ENCODE measurements at places on chromosomes 5 and 9.

- DNase-seq: no peak
Measured at GRCh38 chr9:83469722-83470121, 68.5 kb downstream of the FRMD3 start.

GRCh38 chr9:89594811-89595550, 9.8 kb upstream of the GADD45G start:
- no peak for DNase-seq

DNA sequence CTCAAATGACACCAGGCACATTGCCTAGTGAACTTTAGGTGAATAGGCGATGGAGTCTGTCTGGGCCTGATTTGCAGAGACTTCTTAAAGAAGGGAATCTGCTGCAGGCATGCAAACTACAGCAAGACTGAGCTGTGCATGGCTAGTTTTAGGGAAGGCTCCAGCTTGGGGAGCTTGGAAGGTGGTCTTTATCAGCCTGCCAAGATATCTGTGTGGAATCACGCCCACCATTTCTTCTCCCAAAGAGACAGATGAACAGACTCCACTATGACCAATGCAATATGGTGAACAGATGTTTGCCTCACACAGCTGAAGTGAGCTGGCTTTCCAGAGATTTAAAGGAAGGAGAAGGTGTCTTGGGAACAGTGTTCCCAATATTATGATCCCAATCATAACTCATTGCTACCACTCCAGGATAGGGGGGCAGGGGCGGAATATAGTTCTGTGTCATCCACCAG, 129.0 kb upstream of the HMHB1 start:
- no peak for DNase-seq

GRCh38 chr5:76074487-76075065, 8.6 kb upstream of the SV2C start:
- no peak for DNase-seq

DNA sequence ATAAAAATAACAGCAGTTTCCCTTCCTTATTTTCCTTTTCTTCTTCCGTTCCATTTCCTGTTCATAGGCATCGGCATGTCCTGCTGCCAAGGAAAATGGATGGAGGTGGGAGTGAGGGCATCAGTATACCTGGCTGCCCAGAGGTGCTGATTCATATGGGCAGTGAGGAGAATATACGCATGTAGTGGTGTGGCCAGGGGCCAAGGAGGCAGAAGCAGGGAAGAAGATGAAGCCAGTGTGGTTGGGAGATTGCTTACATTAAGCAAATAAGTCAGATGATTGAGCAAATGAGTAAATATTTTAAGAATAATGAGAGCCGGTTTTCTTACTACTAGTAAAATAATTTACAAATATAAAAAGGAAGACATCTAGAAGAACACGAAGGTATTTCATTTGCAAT, 344.9 kb upstream of the PAPPA start:
- no peak for DNase-seq

GRCh38 chr5:124182133-124182532, 564.3 kb downstream of the ZNF608 start:
- DNase-seq: no peak

- no peak for DNase-seq
Measured at GRCh38 chr9:4585135-4585534, 77.0 kb upstream of the PLPP6 start.

GRCh38 chr5:27242258-27242626, 203.9 kb upstream of the CDH9 start:
- no peak for DNase-seq

DNA sequence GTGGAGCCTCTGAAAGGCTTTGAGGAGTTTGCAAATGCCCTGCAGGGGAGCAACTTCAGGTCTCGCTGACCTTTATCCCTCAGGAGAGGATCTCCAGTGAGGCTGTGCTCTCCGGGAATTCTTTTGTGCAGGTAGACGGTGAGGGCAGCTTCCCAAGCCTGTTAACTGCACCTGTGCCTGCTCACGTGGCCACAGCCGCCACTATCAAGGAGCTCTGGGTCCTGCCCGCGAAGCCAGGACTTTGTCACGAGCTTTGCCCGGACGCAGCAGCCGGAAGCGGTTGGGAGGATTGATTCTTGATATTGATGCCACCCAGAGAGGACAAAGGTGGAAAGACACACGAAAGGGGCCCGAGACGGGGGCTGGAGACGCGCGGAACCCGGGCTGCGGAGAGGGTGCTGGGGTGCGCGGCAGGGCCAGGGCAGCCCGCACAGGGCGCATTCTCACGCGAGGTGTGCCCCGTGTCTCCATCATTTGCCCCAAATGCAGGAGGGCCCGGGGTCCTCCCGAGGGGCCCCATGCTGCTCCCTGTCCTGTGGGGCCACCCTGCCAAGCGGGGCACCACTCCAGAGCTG, 18.2 kb downstream of the SLC9A3 start:
- no peak for DNase-seq

DNA sequence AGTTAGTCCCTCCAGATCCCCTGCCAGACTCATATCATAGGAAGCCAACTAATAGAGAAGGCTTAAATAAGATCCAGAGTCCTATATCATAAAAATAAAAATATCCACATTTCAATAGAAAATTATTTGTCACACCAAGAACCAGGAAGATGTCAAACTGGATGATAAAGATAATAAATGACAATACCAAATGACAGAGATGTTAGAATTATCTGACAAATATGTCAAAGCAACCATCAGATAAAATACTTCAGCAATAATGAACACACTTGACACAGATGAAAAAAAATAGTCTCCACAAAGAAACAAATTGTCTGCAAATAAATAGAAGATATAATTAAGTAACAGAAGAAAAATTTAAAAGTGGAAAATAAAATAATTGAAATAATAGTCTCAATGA, 300.7 kb upstream of the FTMT start:
- DNase-seq: no peak

GRCh38 chr9:93126151-93126781, 7.8 kb downstream of the NINJ1 start:
- no peak for DNase-seq

GRCh38 chr9:110278080-110278707, 21.9 kb upstream of the TXN start:
- no peak for DNase-seq

DNA sequence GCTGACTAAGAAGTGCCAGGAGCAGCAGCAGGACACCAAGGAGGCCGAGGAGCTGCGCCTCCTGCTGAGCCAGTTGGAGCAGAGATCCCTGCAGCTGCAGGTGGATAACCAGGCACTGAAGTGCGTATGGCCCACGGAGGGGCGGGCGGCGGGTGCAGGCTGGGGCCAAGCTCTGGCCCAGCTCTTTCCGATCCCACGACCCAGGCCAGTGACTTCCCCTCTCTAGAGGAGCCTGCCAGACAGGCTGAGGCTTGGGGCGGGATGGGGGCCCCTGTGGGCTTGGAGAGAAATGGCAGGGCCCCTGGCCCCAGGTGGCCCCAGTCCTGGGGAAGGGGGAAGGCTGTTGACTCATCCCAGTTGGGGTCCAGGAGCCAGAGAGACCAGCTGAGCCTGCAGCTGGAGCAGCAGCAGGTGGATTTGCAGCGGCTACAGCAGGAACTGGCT, 3.6 kb downstream of the PTRH1 start:
- DNase-seq: no peak

DNA sequence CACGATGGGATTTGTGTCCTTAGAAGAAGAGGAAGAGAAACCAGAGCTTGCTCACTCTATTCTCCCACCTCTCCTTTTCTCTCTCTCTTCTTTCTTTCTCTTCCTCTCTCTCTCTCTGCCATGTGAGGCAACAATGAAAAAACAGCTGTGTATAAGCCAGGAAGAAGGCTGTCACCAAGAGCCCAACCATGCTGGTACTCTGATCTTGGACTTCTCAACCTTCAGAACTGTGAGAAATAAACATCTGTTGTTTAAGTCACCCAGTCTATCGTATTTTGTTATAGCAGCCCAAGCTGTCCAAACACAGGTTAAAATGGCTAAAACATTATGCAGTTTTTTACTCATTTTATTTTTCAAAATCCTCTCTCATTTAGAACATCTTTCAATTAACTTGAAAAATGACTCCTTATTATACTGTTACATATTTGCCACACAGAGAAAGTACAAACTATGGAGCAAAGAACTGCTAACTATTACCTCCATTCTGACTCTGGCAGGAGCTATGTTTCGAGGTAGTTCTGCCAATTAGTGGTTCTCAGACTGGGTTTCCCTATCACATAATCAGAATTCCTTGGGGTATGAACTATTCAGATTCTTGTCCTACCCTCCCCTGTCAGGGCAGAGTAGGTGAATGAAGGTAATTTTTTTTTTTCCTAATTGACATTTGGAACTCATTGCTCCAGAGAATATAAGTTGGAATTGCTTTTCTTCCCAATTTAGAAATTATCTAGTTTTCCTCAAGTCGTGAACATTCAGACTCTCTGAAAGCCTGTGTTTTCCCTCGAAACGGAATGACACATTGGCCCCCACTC, 434.6 kb downstream of the ENC1 start:
- DNase-seq: no peak

DNA sequence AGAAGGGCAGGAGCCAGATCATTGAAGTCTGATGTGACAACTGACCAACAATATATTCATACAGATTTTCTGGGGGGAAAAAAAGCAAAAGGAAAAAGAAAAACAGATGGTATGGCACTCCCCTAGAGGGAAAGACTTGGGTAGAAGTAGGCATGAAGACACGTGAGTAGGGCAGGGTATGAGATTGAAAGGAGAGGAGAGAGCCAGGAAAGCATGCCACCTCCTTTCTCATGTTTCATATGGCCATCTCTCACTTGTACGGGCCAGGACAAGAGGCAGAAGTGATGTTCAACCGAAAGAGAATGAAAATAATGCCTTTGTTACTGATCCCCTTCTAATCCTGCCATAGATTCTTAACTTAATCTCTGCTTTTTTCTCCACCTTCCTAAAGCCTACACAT, 139.0 kb upstream of the ACTBL2 start:
- no peak for DNase-seq

DNA sequence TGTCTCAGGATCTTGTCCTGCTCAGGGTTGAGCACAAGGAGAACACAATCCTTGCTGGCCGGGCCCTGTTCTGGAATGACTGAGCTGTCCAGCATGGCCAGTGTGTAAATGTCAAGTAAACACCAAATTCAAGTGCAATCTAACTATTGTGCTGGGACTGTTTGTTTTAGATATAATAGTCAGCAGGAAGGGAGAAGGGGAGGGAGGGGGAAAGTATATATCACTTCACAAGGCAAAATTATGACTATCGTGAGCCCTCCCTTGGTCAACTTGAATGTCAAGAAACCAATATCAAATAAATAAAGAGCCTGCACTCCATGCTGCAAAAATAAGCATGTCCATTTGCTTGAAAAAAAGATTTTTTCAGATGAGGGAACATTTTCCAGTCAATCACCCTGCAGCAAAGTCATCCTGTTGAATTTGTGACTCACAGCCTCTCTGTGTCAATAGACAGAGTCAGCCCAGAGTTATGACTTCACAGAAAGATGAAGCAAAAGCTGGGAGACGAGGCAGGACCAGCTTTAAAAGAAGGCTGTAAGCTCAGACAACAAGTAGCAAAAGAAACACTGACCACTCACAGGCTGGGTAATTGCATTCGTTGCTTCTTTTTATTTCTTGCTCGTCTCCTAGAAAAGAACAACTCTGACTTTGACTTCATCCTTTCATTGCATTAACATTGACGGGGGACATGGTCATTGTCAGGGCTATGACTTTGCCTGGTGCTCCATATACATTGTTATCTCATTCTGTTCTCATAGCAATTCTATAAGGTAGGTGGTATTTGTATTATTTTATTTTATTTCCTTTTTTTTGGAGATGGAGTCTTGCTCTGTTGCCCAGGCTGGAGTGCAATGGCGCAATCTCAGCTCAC, 15.3 kb upstream of the KLF4 start:
- no peak for DNase-seq

DNA sequence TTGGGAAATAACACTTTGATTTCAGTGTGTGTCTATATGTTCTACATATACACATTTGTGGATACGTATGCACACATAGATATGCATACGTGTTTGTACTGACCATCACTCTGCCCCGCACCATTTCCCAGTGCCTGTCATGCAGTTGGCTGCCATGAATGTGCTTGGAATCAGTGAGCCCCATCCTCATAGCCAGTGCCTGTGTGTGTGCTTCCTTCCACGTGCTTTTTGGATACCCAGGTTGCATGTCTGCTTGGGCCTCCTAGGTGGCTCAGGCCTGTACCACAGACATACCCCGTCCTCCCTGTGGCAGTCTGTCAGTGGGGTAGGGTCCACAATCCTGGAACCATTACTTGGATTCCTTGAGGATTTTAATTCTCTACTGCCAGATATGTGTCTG, 243.6 kb downstream of the FANCC start:
- no peak for DNase-seq

GRCh38 chr5:37090781-37091180, 158.4 kb downstream of the CPLANE1 start:
- no peak for DNase-seq

GRCh38 chr9:9002826-9003583, 1203.4 kb upstream of the DMAC1 start:
- DNase-seq: no peak

DNA sequence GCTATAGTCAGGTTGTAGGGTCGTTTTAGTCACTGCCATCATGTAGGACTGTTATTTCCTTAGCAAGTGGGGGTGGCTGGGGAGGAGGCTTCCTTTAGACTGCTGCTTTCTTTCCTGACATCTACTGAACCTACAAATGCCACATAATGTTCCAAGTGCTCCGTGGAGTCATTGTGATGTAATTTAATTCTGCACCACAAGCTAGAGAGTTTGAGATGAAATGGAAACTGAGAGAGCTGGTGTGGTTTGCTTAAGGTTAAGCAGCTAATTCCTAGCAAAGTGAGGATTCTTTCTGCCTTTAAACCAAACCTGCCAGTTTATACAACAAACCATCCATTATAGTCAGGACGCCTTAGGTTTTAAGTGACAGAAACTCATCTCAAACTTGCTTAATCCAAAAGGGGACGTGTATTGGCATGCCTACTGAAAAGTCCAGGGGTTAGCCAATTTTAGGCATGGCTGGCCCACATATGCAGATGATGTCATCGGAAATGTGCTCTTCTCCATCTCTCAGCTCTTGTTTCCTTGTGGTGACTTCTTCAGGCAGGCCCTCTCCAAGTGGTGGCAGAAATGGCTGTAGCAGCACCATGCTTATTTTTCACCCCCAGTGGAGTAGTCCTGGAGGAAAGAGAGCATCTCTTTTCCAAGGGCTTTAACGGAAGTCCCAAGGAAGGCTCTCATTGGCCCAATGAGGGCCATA, 30.5 kb downstream of the ZNF618 start:
- DNase-seq: no peak

- no peak for DNase-seq
Measured at GRCh38 chr9:111945216-111945615, 48.6 kb downstream of the UGCG start.

- no peak for DNase-seq
Measured at GRCh38 chr9:94827584-94828304, 101.2 kb downstream of the AOPEP start.

Measured in GM04504 (cell line).